Stimulated activated CD8-positive, alpha-beta memory T cell treated with anti-CD3 and anti-CD28 coated beads, Interleukin-4, amount 100 ng/mL, for 48 hours (primary cell): ENCODE measurements at places on chromosomes 4 and X.

- DNase-seq, result no peak
Observed at GRCh38 chrX:71301195-71301924, at the start of gene ITGB1BP2. ITGB1BP2 (plus strand) TSS chrX:71301750; CDS start chrX:71301807, 57 bp downstream.

- peak; percentile 69 for DNase-seq
Observed at GRCh38 chr4:145936997-145937901, 1.4 kb downstream of the ZNF827 start.

DNA sequence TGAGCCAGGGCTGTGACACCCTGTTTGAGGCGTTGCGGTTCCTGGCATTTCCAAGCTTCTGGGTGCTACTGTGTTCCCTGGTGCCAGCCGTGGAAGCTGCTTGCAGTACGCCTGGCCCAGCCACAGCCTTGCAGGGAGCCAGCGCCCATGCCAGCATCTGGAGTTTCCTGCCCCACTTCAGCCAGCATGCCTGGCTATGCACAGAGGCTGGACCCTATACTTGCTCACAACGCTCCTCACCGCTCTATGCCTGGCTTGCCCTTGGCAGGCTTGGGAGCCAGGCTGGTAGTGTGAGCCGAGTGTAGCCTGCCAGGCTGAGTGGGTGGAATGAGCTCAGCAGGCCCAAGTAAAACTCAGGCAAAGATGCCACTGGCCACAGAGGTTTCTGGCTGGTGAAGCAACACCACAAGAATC lies 22.4 kb downstream of the PRRG1 start:
- DNase-seq, result no peak

DNA sequence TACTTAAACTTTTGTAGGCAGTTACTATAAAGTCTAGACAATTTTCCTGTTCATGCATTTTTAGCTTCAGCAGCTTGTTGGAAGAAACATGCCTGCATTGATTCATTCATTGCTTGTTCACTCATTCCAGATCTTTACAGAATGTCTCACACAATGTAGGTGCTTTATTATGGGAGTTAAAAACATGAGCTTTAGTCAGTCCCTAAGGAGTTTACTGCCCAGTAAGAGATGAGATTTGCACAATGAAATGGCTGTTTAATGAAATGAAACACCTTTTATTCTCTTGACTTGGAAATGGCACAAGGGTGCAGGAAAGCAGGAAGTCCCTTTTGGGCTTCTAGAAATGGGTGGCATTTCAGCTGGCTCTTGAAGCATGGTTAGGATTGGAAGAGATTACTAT lies 2.9 kb downstream of the NOCT start:
- no peak for DNase-seq

DNA sequence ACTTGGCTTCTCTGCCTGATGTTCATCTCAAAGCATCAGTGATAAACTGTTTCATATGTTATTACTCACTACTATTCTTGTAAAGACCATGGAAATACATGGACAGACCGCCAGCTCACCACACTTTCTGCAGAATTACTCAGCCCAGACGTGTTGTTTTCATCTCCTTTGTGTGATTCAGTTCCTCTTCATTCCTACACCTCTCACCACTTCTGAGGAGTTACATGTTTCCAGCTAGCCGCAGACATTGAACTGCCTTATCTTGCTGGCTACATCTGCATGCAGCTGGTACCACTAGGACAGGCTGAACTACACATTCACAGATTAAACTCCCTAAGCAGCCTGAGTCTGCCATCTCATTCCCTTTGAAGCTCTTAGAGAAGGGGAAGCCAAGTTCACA lies 443.2 kb upstream of the FGF16 start:
- DNase-seq, result peak; percentile 40

DNA sequence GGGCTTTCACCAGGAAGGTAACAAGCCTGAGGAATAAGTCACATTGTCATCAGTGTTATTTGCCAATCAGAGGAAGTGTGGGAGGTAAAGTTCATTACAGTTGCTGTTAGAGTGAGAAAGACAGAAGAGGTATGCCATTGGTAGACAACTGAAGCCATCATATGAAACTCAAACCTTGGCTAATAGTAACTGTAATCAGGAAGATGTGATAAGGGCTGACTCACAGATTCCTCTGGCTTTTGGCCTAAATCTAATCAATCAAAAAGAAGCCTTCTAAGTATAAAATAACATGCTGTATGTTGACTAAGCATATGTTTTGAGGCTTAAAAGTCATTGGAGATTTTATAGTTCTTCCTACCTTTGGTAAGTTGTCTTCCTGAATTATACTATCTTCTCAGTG lies 242.8 kb downstream of the PCDH7 start:
- DNase-seq, result no peak

GRCh38 chrX:7515681-7516413 lies 327.1 kb upstream of the VCX start:
- no peak for DNase-seq

GRCh38 chr4:8113611-8114377 lies 44.8 kb downstream of the ABLIM2 start:
- no peak for DNase-seq

DNA sequence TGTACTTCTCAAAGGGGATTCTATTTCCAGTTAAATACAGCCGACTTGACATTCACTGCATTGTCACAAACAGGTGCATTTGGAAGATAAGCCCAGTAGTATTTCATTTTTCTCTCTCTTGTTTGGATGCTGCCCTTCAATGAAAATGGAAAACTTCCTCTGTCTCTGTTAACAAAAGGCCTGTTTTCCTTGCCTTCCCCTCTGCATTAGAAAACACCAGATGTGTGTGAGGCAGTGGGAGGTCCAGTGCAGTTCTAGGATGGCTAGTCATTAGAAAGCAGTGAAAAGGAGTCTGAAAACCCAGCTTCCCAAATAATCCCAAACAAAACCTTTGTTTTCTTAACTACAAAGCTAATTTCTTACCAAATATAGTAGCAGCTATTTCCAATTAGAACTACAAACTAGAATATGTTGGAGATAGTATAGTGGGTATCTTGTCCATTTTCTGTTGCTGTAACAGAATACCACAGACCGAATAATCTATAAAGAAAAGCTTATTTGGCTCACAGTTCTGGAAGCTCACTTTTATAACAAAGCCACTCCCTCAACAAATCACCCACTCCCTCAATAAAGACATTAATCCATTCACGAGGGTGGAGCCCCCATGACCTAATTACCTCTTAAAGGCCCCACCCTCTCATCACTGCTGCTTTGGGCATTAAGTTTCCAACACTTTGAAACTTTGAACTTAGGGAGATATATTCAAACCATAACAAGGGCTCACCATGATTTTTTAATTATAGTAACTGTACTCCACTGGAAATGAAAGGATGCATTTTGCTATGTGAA lies 452.1 kb upstream of the RPS6KA3 start:
- DNase-seq, result no peak

GRCh38 chr4:85740431-85740861 lies 265.5 kb downstream of the ARHGAP24 start:
- DNase-seq, result no peak

DNA sequence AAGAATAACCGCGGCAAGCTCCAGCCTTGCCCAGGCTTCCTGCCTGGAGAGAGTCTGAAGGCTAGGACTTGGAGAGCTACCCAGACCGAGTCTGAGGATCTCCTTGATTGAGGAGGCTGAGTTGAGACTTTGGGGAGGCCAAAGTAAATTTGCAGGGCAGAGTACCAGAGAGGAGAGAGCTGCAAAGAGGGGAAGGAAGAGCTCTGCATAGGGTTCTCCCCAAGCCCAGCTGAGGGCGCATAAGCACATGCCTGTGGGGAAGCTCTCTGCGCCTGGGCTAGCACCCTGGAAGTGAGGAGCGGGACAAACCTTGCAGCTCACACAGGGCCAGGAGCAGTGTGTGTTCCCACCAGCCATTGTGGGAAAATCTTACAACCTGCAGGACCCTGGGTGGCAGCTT lies 56.1 kb downstream of the FAM193A start:
- no peak for DNase-seq

GRCh38 chr4:8589336-8589735 lies 3.2 kb upstream of the CPZ start:
- no peak for DNase-seq

- no peak for DNase-seq
Observed at GRCh38 chr4:180394730-180395129, 1848.5 kb upstream of the TENM3 start.
